Brain (organoid and tissue), 16 donors: ENCODE measurements at places on chromosomes 1 and 21. TPM values are rescaled to one million over a fixed set of nuclear protein-coding genes. Genes with fewer than 3 reads are reported as not detected.

GRCh38 chr1:31760471-31761470, 3.4 kb downstream of the ADGRB2 start:
- peak; percentile 83 for DNase-seq

DNA sequence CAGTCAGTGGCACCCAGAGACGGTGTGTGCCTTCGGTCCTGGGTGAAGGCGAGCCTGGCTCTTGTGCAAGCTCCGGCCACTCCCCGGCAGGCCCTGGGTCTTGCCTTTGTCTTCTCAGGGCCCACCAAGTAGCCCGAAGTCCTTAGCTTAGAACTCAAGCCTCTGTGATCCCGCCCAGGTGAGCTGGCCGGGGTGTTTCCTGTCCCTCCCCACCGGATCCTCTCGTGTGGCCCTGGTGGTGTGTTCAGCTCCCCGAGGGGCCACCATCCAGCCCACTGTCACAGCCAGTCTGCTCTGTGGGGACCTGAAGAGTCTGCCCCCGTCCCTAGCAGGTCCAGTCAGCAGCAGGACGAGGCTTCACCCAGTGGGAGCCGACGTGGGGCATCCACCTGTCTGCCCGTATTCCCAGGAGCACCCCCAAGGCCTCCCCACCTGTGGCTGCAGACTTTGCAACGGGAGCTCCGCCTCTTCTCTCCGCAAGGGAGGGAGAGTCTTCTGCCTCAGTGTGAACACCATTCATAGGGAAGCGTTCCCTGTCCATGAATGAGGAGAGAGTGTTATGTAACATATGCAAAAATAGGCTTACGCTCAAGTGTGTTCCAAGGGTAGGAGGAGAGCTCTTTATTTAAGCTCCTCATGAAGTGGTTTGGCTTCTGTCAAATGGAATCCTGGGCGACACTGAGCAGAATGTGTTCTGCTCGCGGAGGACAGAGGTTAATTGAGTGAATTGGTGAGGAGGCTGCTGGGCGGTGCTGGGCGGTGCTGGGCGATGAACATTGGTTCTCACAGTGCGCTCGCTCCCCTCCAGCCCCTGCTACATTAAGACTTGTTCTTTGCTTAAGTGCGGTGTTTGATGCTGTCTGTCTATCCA, 108.9 kb downstream of the CRYAA start:
- peak; percentile 80 for DNase-seq

DNA sequence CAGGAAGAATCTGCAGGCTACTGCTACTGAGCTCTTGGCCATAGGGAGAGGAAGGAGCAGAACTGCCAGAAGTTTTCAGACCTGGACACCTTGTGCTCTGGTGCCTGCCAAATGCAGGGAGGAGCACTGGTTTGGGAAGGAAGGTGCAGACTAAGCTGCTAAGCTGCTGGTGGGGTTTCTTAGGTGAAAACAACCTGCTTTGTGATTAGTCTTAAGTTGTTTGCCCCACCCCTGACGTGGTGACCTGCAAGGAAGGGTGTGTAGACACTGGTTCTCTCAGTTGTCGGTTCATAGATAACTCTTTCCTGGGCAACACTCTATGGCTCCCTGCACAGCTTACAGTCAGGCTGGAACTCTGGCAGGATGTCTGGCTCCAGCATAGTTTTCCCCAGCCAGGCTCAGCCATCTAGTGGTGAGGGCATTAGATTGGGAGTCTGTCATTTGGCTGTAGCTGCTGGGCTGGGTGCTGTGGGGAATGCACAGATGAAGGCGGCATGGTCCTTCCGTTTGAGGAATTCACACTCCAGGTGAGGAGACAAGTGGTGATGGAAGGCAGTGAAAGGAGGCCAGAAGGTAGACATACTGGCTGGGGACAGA, 10.3 kb upstream of the S100A10 start:
- DNase-seq, result no peak

DNA sequence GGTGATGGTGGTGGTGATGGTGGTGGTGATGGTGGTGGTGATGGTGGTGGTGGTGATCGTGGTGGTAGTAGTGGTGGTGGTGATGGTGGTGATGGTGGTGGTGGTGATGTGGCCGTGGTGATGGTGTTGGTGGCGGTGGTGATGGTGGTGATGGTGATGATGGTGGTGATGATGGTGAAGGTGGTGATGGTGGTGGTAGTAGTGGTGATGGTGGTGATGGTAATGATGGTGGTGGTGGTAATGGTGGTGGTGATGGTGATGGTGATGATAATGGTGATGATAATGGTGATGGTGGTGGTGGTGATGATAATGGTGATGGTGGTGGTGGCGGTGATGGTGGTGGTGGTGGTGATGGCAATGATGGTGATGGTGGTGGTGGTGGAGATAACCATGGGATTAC, 6.8 kb upstream of the COL6A2 start:
- DNase-seq, result no peak

GRCh38 chr1:235297579-235297978, 30.4 kb downstream of the ARID4B start:
- no peak for DNase-seq

- DNase-seq, result peak; percentile 66
Observed at GRCh38 chr1:179591592-179592580, at the start of gene TDRD5. Gene TDRD5, plus strand, starts transcription at chr1:179591832. Its CDS starts 784 bp downstream, at chr1:179592616.

- DNase-seq, result no peak
Observed at GRCh38 chr1:233188061-233188460, 107.5 kb downstream of the PCNX2 start.

DNA sequence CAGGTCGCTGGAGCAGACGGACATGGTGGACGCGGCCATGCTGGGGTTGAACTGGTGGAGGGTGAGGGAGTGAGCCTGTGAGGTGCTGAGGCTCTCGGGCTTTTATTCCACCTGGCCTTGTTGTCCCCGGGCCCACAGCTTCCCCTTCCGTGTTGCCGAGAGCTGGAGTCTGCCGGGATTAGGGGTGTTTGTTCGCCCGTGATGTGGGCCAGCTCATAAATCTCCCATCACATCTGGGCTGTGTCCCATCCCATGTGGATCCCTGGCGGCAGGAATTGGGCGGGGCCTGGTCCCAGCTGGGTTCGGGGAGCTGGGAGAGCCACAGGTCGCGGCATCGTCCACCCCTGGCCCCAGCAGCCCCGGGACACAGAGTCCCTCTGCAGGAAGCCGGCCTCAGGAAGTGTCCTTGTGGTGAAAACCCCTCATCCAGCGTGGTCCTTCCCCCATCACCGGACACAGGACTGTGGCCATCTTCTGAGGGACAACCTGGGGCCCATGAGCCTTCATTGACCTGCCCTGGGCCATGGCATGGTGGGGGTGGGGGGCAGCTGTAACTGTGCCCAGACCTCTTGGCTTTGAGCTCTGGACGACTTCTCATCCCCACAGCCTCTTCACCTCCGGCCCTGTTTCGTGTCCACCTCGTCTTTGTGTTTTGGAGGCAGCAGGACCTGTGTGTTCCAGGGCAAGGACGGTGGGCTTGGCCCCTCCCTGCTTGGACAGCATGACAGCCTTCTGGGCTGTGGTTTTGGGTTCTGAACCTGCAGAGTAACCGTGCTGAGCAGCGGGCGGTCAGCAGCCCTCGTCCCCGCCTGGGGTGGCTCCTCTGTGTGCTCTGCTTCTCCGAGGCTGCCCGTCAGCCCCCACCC, at the start of gene KRTAP10-6:
Gene KRTAP10-6, minus strand, starts transcription at position 60 of the 866 bp plus-strand sequence. Its CDS starts 21 bp downstream, at position 39.
- no peak for DNase-seq

DNA sequence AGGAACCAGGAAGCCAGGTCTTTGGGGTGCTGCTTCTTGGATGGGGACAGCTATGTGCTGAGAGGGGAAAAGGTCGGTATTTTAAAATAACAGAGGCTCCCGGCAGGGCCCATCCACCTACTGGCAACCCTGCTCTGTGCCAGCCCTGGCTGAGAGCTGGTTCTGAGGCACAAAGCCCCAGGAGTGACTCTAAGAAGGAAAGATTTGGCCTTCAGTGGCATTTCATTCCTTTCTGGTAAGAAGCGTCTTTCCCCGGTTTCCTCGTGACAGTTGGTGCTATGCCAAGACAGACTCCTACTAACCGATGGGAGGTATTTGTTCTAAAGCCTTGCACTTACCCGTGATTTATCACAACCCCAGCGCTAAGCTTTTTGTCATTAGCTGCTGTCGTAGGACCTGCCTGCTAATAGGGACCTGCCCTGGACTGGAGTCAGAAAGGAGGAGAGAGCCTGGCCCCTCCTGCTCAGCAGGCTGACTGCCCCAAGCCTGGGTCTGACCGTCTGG, 123.1 kb upstream of the ADAR start:
- peak; percentile 70 for DNase-seq

DNA sequence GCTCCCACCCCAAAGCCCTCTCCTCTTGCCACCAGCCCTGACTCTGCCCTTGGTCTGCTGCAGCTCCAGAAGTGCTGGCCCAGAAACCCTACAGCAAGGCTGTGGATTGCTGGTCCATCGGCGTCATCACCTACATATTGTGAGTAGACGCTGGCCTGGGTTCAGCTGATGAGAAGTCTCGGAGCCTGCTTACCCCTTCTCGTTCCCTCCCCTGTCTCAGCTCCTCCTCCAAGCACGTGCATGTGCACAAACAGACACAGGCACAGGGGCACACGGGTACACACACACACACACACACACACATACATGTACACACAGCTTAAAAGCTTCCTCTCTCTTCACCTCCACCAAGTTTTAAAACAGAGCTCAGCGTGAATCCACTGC, 24.3 kb downstream of the CAMK1G start:
- DNase-seq, result no peak

DNA sequence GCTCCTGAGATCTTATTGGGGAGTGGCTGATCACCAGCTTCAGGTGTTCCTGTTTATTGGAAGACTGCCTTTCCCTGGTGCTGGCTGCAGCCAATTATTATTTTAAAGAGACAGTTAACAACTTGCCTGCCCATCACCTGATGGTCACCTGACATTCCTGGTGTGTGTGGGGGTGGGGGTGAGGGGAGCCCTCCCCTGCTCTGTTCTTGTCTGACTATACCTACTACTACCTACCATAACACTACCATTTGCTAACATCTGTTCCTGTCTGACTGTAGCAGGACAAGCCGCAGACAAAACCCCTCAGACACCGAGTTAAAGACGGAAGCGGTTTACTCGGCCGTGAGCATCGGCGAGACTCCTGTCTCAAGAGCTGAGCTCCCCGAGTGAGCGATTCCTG, 54.9 kb upstream of the NBPF3 start:
- no peak for DNase-seq

- DNase-seq, result no peak
Observed at GRCh38 chr1:1684031-1684681, 8.4 kb downstream of the SLC35E2B start.

GRCh38 chr21:42550817-42551216, 37.2 kb downstream of the SLC37A1 start:
- DNase-seq, result no peak

Gene FCMR
- 3.6 TPM for polyA plus RNA-seq

Gene NTRK1
- 0.32 TPM for polyA plus RNA-seq

Gene FMO1
- 0.58 TPM for polyA plus RNA-seq

Gene RIPPLY3
- polyA plus RNA-seq, result 68.7 TPM

Gene MX2
- 0.93 TPM for polyA plus RNA-seq

Gene MARK1
- 11.9 TPM for polyA plus RNA-seq

Gene DDAH1
- 39.2 TPM for polyA plus RNA-seq

Gene SYCP1
- not detected for polyA plus RNA-seq
